AG09319 (cell line): ENCODE measurements at places on chromosomes 5 and 9.

- DNase-seq = no peak
Measured at GRCh38 chr5:53434541-53434940, 45.9 kb upstream of the FST start.

GRCh38 chr9:101618698-101619097, 23.9 kb upstream of the PPP3R2 start:
- no peak for DNase-seq

GRCh38 chr9:133058550-133059320, 3.0 kb upstream of the CEL start:
- no peak for DNase-seq

- no peak for DNase-seq
Measured at GRCh38 chr5:178201221-178201926, 3.0 kb upstream of the HNRNPAB start.

- DNase-seq = no peak
Measured at GRCh38 chr5:78405829-78406750, 45.7 kb downstream of the SCAMP1 start.
